ENCODE measurements at places on chromosomes 1 and 21. TPM values are rescaled to one million over a fixed set of nuclear protein-coding genes. Genes with fewer than 3 reads are reported as not detected.

DNA sequence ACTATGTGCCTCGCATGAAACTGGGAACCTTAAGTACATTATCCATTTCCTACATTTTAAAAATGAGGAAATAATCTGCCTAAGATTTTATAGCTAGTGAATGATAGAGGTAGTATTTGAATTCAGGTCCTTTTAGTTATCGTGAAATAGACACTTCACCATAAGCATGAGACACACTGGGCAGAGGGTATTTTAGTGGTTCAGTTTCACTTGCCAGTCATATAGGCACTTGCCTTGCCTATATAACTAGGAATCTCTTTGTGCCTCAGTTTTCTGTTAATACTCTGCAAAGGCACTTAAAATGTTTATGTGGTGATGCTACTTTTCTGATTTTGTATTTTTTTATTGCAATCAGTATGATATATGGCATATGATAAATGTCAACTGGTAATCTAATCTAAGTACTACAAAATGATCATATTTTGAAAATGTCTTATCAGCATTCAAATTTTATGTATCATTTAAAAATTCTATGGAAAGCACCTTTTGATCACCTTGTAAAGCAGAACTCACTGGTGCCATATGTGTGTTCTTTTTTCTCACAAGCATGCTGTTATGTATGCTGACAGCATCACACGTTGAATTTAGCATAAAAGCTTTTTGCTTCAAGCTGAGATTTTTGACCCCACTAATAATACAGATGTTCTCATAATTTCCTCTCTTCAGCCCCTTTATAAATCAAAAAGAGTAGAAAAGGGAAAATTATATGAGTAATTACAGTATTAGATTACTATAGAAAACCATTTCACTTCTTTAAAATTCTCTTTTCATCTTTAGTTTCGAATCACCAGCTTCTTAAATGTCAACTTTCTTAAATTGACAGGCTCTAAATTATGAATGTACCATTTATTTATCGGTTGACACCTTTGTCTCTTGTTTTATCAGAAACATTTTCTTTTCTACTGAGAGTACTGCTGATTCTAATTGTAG is 52.6 kb downstream of the RPS6KC1 start:
- no peak for DNase-seq

Gene HRNR
- total RNA-seq, result not detected

DNA sequence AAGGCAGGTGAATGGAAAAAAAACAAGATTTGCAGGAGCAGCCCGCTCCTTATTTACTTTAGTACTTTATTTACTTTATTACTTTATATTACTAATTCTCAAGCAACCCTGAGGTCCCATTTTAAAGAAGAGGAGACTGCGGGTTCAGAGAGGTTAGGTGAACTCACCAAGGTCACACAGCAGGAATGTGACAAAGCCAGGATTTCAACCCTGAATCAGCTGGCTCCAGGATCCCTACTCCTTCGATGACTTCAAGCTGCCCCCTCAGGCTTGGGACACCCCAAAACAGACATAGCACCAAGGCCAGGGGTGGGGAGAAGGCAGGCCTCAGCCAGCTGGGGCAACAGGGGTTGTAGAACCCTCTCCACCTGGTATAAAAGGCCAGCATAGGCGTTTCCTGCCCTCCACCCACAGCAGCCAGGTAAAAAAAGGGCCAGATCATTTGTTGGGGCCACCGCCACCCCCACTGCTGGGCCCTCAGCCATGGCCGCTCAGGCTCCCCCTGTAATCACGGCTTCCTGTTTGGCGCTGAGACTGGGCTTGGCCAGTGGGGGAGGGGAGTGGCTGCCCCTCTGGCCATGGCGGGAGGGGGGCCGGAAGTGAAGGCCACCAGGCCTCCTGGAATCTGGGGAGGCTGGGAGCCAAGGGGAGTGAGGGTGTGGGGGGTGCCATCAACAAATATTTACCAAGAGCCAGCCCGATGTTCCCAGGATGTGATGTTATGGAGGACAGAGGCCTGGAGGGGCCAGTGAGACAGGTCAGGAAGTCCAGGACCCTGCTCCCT is 6.6 kb downstream of the SDC3 start:
- DNase-seq, result no peak

Gene FCGR2B
- total RNA-seq, result not detected

DNA sequence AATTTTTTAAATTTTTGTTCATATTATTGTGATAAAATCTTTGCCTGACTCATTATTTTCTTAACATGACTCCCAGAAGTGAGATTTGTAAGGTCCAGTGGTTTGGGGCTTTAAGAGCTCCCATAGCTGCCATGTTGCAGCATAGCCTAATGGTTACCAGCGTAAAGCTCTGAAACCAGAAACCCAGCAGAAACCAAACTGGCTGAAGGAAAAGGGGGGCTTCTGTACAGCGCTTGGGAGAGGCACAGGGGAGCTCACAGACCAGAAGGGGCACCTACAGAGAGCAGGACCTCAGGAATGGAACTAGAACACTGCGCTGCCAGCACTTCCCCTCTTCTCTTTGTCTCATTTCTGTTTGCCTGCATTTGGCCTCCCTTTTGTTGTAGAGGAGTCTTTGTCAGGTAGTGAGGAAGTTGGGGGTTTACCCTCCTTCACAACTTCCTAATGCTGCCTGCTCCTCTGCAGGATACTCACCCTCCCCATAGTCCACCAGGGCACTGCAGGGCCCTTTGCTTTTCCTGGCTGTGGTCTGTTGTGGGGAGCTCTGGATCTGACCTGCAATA is 2.6 kb upstream of the PYCR2 start:
- DNase-seq, result peak; percentile 8

DNA sequence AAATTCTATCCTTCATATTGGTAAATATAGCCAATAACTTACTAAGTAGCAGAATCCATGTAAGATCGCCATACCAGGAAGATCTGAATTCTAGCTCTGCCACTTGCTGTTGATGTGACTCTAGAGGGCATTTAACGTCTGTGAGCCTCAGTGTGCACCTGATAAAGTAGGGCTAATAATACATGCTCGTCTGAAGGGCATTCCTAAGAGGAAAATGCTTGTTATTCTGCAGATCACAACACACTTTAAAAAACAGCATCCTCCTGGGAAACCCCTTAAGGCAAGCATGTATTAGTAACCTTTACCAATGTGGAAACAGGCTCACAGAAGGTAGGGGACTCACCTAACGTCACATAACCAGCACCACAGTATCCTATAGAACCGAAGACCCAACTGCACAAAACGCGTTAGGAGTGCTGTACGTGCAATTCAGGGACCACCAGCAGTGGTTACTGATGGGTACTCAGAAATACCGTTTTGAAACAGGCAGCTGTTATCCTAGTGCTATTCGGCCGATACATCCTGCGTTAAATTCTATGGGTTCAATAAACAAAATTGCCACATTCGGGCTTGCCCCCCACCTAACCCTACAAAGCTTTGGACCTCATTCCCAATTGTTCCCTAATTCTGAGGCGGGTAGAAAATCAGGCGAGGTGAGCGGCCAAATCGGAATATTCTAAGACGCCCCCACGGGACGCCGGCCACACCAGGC is 758 bp downstream of the DEPDC1 start:
- no peak for DNase-seq
